Left colon (tissue), 2 donors: ENCODE measurements at places on chromosomes 5 and 9.

DNA sequence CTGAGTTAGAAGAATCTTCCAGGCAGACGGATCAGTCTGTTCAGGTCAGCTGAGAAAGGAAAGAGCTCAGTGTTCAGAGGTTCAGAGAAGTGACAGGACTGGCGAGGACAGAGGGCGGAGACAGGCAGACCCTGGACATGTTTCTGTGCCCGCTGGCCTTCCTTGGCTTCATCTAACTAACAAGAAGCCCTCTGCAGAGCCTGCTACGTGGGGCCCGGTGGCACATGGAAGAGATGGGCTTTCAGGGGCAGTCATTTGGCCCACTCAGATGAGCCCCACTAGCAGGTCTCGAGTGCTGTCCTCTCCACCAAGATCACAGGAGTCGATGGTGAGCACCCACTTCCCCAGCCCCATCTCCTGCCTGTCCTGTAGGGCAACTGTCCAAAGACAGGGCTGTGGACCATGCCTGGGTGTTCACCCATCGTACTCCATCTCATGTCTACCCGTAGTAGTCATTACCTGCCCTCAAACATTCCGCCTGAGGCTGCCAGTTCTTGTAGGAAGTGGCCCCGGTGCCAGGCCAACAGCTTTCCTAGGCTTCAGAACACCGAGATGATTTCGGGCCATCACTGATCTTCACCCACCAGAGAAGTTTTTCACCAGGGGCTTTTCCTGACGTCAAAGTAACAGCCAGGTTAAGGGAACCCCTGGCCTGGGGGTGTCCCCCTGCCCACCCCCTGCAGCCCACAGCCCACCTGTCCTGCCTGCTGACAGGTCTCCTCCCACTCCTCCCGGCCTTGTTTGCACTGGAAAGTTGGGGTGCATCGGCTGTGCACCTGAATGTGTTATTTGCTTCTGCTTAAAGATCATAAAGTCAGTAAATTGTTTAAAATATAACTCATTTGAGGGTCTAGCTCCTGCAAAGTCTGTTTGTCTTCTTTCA lies 14.0 kb downstream of the IRX2 start:
- no peak for DNase-seq

DNA sequence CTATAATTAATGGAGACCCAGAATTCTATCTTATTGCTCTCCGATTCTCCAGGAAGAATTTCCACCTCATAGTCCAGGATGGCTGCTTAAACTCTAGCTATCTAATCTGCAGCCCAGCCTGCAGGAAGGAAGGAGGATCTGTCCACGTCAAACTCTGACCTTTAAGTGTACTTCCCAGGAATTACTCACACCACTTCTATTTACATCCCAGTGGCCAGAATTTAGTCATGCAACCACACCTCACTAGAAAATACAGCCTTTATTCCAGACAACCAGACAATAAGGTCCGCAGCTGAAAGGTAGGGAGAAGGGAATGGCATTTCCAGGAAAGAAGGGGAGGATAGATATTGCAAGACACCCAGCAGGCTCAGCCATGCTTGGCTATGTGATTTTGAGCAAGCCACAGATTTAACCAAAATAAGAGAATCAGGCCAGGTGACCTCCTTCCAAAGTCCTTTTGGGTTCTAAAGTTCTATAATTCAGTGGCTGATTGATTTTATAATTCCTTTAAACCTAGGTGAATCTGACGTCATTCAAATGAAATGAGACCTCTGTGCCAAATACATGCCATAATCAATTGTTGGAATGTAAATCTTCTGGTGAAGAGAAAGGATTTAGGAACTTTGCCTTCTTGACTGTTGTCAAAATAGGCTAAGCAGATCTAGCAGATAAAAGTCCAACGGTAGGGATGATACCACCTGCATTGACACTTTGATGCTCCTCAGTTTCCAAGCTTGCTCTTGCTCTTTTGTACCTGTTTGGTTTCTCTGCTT lies 3.7 kb upstream of the DENND1A start:
- DNase-seq: no peak

GRCh38 chr9:130578865-130579737 lies at the start of gene FUBP3:
Gene FUBP3 (plus strand): TSS chr9:130579577. CDS start chr9:130579681, 104 bp downstream.
- DNase-seq: peak; percentile 96

DNA sequence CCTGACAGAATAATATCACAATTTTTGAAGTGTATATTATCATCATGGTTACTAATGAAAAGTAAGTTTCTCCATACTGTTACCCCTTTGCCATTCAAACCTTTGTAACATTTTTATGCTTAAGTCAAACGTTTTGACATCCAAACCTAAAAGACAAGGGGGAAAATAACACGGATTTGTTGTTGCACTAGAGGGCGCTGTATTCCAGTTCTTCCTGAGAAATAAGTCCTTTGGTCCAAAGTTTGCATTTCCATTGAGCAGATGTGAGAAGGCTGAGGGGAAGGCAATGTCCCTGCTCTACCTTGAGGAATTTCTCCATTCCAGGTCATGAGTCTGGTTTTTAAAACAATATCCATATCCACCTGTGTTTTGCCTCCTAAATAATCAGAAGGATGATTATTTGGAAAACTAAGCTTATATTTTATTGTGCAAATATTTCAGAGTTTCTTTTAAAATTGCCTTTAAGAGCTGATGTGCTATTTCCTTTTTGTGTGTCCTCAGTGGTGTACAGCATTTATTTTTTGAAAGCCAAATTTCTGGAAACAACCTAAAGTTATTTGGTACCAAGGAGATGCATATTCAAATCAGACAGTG lies 9.7 kb downstream of the LECT2 start:
- peak; percentile 51 for DNase-seq

- DNase-seq: no peak
Observed at GRCh38 chr5:146852089-146852488, 26.5 kb downstream of the PPP2R2B start.

DNA sequence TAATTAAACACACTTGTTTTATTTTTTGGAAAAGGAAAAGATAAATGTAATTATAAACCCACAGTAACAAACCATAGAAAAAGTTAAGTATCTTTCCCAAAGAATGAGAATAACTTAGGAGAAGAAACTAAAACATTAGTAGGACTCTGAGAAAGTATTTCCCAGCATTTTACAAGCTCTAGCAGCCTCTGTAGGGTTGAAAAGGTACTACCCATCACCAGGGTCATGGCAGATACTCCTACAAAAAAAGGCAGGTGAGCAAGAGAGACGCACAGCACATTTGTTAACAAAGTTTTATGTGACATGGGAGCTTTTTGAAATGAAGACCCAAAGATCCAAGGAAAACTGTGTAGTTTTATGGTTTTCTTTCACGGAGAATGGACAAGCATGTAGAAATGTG lies 77.7 kb upstream of the FAM169A start:
- no peak for DNase-seq

- no peak for DNase-seq
Observed at GRCh38 chr5:68911840-68912690, 181.7 kb upstream of the SLC30A5 start.

DNA sequence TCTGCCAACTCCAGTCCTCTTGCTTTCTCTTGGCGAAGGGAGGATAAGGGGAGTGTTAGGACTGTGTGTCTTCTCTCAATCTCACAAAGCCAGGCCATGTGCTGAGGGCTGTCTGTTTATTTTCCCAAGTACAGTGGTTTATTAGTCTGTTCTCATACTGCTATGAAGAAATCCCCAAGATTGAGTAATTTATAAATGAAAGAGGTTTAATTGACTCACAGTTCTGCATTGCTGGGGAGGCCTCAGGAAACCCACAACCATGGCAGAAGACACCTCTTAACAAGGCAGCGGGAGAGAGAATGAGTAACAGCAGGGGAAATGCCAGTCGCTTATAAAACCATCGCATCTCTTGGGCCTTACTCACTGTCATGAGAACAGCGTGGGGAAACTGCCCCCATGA lies 36.2 kb upstream of the CKS2 start:
- no peak for DNase-seq

DNA sequence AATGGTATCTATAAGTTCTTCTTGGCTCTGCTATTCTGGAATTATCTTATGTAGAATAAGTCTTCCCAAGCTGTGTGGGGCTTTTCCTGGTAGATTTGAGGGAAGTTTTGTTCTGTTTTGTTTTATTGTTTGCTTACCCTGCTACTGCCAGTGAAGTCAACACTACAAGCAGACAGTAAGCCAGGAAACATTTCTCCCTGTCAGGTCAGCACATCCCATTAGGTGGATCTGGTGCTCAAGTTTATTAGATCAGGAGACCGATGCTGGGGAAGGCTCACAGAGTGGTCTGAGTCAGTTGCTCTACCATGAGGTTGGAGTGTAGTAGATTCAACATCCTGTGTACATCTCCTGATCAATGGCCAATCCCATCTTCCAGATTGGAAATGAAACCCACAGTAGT lies 79.1 kb downstream of the ADRB2 start:
- DNase-seq: no peak

DNA sequence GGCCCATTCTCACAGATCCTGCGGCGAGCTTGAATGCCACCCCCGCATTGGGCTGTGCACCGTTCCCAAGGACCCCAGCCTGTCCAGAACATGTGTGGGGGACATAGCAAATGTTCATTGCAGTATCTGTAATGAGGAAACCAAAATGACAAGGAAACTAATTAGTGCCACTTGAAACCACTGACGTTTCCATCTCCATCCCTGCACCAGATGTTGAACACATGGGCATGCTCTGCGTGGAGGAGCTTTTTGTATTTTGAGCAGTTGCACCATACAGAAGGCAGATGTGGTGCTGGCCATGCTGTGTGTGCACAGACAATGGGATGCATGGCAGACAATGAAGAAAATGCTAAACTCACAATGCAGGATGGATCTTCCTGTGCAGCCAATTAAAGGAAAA lies 437.7 kb downstream of the SEMA5A start:
- no peak for DNase-seq

DNA sequence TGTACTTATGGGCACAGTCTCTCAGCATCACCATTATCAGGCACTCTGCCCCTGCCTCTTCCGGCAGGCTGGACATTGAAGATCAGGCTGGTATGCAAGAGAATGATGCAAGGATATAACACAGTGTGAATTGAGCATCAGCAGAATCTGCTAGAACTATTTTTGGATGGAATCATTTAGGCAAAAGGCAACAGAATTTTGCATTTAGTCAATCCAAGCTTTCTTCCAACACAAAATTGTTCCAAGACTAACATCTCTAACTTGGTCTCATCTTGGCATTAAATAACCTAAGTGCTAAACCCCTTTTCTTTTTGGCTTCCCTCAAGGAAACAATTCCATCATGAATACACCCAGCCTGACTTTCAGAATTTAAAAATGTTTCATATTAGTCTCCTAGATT lies 339.9 kb downstream of the PRELID2 start:
- DNase-seq: no peak

GRCh38 chr5:168424594-168425323 lies 61.5 kb upstream of the RARS1 start:
- DNase-seq: no peak

DNA sequence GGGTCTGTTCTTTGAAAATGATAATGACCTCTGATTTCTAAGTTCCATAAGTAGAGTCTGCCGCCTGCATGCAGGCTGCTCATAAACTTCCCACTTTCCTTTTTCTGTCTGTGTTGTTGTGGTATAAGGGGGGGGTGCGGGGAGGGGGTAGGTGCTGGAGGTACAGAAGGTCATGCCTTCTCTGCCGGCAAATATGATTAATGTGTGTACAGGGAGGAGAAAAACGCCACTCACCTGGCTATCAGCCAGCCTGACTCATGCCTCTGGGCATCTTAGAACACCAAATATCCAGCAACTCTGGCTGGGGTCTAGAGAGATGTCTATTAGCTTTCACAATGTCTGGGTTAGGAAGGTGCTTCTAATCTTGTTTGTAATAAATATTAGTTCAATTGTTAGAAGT lies 128.3 kb downstream of the EFNA5 start:
- peak; percentile 22 for DNase-seq

DNA sequence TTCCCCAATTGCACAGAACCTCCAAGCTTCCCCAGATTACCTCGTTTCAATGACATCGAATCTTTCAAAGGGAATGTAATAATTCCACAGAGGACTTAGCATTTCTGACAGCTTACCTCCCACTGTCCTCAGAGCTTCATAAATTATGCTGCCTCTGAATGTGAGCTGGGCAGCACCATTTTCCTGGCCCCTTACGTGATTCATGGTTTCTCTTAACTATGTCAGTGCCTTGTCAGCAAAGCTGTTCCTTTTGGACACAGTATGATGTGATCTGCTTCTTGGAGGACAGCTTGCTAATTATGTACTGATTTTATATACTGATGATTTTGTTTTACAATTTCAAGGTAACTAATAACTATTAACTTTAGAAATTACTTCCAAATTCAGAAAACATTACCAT lies 27.7 kb upstream of the SSBP2 start:
- no peak for DNase-seq

DNA sequence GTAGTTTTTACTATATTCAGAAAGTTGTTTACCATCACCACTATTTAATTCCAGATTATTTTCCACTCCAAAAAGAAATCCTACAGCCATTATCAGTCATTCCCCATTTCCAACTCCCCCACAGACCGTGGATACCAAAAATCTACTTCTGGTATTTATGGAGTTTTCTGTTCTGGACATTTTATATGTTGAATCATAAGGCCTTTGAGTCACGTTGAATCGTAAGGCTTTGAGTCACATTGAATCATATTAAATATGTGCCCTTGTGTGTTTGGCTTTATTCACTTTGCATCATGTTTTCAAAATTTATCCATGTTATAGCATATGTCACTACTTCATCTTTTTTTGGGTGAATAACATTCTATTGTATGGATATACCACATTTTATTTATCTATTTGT lies 454.1 kb upstream of the NUDT12 start:
- no peak for DNase-seq

GRCh38 chr5:50853151-50853550 lies 186.7 kb downstream of the PARP8 start:
- peak; percentile 9 for DNase-seq

- no peak for DNase-seq
Observed at GRCh38 chr5:95628933-95629332, 9.0 kb downstream of the GPR150 start.

DNA sequence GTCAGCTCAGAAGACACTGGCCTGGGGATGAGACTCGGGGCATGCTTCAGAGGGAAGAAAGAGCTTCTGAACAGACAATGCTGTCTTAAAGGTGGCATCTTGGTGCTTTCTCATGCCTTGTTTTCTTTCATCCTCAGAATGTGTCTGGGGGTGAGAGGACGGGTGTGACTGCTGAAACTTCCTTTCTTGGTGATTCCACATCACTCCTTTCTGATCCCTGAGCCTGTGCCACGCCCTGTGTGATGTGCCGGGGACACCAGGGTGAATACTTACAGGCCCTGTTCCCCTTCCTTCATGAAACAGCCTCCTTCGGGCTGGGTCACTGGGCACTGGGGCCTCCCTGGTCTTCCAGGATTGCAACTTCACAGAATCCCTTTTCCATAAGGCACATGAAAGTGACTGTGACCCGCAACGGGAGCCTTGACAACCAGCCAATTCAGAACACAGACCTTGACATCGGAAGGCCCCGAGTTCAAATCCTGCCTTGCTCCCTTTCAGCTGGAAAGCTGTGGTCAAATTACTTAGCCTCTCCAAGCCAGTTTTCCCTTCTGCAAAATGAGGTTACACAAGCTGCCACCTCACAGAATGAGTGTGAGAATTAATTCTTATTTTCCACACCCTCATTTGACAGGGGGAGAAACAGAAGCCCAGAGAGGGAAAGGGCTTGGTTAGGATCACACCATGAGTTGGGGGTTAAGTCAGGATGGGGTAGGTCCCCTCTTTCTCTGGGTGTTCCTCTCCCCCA lies 44.1 kb upstream of the IL17B start:
- DNase-seq: no peak

- DNase-seq: no peak
Observed at GRCh38 chr5:58077416-58077815, 382.5 kb downstream of the PLK2 start.

- no peak for DNase-seq
Observed at GRCh38 chr9:126357074-126357473, 30.4 kb downstream of the MVB12B start.

GRCh38 chr5:114101153-114101552 lies 260.7 kb upstream of the KCNN2 start:
- DNase-seq: no peak
